ENCODE measurements at places on chromosomes 4 and X.

DNA sequence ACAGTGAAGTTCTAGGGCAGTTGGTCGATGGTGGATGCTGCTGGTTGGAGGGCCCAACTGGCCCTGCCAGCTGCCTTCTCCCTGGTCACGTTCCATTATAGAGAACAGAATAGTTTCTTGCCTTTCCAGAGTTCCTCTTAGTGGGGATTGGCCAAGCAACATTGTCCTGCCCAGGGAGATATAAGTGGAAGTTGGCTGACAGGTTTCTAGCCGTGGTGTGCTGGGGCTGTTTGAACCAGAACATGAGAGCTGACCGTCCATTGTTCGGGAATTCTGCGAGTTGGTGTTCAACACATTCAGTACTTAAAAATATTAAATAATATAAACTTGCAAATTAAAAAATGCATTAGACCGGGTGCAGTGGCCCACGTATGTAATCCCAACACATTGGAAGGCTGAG is 3.5 kb upstream of the AFAP1 start:
- DNase-seq, result no peak

- DNase-seq, result no peak
These were observed 589.7 kb downstream of the SPRY1 start for GRCh38 chr4:123986268-123986798.

GRCh38 chr4:77355731-77356130 is 198.7 kb downstream of the CCNG2 start:
- no peak for DNase-seq

GRCh38 chr4:608236-608635 is 17.1 kb upstream of the PDE6B start:
- no peak for DNase-seq

DNA sequence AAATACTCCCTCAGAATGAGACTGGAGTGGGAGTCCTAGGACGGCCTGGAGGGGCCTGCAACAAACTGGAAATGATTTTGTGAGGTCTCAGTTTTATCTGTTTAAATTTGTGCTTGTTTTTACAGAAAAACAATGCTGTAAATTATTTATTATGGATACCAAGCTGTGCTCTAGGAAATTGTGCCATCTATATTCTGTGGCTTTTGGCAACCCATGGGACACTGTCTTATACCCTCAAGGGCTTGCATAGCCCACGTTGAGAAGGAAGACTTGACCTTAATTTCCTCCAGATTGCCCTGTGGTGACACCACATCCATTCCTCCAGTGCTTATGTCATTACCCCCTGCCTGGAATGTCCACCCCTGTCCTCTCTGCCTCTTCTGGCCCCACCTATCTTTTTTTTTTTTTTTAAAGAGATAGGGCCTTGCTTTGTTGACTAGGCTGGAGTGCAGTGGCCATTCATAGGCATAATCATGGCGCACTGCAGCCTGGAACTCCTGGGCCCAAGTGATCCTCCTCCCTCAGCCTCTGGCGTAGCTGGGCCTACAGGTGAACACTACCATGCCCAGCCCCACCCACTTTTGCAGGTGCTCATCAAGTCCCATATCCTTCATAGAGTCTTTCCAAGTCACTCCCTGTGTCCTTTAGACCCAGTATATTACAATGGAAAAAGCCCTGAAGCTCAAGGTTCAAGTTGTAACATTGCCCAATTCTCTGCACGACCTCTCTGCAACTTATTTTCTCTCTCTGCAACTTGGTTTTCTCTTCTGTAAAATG is 77.4 kb downstream of the HPRT1 start:
- DNase-seq, result no peak

GRCh38 chrX:19183761-19184477 is 61.7 kb upstream of the ADGRG2 start:
- DNase-seq, result no peak

- DNase-seq, result no peak
These were observed 76.6 kb downstream of the HTRA3 start for GRCh38 chr4:8345946-8346814.

DNA sequence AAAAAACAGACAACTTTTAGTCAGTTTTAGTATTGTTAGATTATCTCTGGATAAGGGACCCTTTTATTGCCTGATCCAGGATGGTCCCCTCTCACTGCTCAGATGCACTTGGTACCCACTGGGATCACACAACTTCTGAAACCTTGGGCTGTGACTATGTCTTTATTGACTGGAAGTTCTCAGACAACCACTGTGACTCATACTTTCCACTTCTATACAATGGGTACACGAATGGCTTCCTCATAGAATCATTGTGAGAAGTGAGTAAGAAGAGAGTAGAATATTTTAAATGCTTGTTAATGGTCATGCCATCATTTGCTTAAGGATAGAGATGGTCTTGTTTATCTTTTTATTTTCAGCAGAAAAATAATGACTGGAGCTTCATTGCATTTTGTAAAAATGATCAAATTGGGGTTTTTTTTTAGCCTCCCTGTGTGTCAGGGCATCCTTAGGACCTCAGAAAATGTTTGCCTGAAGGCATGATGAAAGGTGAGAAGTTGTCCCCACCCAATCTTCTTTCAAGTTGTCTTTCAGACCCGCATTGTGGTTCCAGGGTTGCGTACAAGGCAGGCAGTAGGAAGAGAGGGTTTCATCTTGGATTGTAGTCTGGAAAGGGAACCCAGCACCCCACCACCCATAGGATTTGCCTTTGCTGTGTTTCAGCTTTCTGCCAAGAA is 115.1 kb downstream of the CPEB2 start:
- DNase-seq, result no peak

- no peak for DNase-seq
These were observed 56.6 kb upstream of the TMEM184C start for GRCh38 chr4:147560625-147561024.

DNA sequence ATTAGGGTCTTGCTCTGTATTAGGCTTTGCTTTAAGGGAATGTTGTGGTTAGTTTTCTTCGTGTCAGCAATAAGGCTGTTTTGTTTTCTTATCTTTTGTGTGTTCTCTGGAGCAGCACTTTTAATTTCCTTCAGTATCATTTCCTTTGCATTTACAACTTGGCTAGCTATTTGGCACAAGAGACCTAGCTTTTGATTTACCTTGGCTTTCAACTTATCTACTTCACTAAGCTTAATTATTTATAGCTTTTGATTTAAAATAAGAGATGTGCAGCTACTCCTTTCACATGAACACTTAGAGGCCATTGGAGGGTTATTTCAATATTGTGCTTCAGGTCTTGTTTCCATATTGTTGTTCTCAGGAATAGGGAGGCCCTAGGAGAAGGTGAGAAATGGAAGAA is 68.2 kb downstream of the FAT4 start:
- no peak for DNase-seq

- DNase-seq, result no peak
These were observed 71.0 kb downstream of the GPAT3 start for GRCh38 chr4:83606898-83607297.

GRCh38 chr4:77076889-77077635 is 1.3 kb upstream of the CCNI start:
- DNase-seq, result no peak

- no peak for DNase-seq
These were observed 1414.7 kb upstream of the TENM3 start for GRCh38 chr4:180828455-180829018.

GRCh38 chr4:101081695-101082369 is 265.5 kb downstream of the PPP3CA start:
- no peak for DNase-seq

GRCh38 chr4:42555828-42556227 is 101.1 kb downstream of the ATP8A1 start:
- no peak for DNase-seq

GRCh38 chr4:147078875-147079658 is 133.4 kb upstream of the TTC29 start:
- no peak for DNase-seq

GRCh38 chr4:147733716-147734344 is 1.9 kb downstream of the ARHGAP10 start:
- no peak for DNase-seq

GRCh38 chr4:88743696-88744095 is 46.1 kb upstream of the NAP1L5 start:
- DNase-seq, result no peak

DNA sequence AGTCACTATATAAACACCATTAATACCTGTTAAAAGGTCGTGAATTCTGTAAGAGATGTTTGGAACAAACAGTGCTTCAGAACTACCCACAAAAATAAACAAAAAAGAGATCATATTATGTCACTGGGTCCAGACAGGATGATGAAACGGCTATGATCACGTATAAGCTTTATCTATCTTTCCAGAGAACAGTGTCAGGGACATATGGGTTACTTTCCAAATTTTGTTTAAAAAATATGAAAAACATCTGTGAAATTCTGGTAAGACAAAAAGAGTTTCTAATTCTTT is 90.0 kb downstream of the SORBS2 start:
- DNase-seq, result no peak

- no peak for DNase-seq
These were observed 346.6 kb downstream of the DHX15 start for GRCh38 chr4:24237709-24238108.

DNA sequence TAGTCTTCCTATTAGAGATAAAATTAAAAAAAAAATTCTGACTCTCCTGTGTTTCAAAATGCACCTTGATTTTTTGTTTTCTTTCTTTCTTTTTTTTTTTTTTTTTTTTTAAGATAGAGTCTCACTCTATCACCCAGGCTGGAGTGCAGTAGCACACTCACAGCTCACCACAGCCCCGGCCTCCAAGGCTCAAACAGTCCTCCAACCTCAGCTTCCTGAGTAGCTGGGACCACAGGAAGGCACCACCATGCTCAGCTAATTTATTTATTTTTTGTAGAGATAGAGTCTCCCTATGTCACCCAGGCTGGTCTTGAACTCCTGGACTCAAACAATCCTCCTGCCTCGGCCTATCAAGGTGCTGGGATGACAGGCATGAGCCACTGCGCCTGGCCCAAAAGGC is 41.1 kb upstream of the TMEM184C start:
- DNase-seq, result no peak

GRCh38 chrX:153455571-153455970 is 9.7 kb upstream of the TREX2 start:
- DNase-seq, result no peak

DNA sequence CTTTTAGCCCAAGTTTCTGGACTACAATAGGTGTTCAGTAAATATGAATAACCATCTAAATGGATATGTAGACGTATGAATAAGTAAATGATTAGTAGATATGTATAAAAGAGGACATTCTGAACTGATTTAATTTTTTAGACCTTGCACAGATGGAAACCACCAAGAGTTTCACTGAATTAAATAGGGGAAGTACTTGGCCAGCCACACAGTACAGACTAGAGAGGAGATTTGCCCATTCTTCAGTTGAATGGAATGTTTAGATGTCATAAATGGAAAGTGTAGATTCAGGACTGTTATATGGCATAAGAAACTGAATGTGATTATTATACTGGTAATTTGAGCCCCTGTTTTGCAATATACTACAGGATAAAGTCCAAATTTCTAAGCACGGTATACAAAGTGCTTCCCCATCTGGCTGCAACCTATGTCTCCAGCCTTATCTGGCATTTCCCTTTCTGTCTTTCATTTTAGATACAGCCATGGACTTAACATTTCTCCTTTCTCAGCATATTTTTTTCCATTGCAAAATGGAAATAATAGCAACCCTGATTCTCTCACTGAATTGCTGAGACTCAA is 137.8 kb upstream of the HS3ST1 start:
- no peak for DNase-seq

GRCh38 chr4:49000806-49001205 is 14.7 kb downstream of the CWH43 start:
- no peak for DNase-seq

DNA sequence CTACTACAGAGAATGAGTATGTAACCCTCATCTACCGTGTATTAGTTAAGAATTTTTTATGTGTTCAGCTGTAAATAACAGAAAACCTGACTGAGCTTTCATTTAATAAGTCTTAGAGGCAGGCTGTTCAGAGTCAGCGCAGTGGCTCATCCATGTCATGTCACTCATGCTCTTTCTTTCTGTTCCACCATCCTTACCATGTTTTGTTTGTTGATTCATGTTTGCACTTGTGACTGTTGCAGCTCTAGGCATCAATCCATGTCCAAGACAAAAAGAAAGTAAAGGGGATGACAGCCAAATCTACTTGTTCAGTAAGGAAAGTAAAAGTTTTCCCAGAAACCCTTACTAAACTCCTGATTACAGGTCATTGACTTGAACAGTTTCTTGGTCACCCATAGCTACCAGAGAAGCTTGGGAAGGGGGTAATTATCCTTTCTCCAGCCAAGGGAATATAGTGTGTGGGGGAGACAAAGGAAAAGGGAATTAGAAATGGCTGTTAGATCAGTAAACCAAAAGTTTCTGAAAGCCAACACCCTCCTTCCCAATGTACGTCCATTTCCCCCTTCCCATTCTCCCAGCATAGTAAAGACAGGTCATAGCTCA is 9.0 kb downstream of the ART3 start:
- DNase-seq, result no peak

- DNase-seq, result no peak
These were observed 136.8 kb downstream of the ANAPC4 start for GRCh38 chr4:25513814-25514213.

DNA sequence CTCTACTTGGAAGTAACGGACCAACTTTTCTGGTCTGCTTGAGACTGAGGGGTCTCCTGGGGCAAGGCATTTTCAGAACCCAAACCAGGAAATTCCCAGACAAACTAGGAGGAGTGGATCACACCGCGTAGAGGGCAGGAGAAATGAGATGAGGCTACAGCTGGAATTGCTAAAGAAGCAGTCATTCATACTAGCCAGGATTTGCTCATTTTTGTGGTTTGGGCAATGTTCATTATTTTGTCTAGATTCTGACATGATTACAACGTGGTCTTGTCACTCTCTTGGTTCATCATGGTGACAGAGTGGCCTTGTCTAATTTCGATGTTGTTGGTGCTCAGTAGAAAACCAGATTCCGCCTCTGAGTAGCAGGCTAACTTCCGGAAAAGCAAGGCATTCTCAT is 63.2 kb downstream of the BANK1 start:
- no peak for DNase-seq

- no peak for DNase-seq
These were observed 15.7 kb downstream of the HAUS3 start for GRCh38 chr4:2226261-2226660.

GRCh38 chr4:53490161-53490956 is 100.9 kb downstream of the LNX1 start:
- no peak for DNase-seq

DNA sequence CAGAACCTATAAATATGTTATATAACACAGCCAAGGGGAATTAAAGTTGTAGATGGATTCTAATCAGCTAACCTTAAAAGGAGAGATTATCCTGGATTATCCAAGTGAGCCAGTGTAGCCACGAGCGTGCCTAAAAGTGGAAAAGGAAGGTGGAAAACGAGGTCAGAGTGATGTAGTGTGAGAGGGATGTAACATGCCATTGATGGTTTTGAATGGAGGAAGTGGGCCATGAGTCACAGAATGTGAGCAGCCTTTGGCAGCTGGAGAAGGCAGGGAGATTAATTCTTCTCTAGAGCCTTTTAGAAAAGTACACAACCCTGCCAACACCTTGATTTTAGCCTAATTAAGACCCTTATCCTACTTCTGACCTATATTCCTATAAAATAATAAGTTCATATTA is 149.1 kb downstream of the SLC39A8 start:
- no peak for DNase-seq

DNA sequence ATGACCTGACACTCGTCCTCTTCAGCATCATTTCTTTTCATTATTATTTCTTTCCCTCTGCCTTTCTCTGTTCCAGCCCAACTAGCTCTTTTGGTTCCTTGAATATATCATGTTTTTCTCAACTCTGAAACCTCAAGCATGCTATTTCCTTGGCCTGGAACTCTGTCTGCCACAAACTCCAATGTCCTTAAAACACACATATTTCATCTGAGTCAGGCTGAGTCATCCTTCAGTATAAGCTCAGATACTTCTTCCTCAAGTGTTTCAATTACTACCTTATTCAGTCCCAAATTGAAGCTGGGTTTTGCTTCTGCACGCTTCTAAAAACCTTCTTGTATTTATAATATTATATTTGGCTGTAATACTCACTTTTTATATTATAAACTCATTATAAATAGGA is 424.2 kb downstream of the PDGFC start:
- no peak for DNase-seq
